ENCODE measurements at places on chromosomes 16 and 17.
A peak's percentile ranks its signal among the peaks of the same experiment; 100 is the strongest.

DNA sequence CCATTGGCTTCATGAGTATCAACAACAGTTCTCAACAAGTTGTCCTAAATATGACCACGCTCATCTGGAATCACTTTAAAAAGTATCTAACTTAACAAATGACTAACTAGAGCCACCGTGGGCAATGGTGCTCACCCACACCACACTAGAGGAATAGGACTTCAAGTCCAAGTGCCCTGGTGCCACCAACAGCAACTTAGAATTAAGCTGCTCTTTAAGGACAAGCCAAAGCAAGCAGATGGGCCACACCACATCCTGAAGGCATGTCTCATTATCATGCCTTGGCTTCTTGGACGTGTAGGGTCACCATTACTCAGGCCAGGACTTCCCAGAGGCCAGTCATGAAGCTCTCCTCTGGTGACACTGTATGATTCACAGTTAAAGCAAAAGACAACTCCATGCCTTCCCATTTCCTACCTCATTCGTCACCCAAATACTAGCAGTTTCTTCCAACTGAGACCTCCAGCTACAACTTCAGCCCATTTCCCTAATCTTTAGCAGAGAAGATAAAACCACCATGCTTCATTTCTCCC lies 9.4 kb upstream of the SLC6A4 start:
- no peak for DNase-seq

- DNase-seq, result no peak
These were observed 43.2 kb upstream of the DNAJA2 start for GRCh38 chr16:47016700-47017133.

DNA sequence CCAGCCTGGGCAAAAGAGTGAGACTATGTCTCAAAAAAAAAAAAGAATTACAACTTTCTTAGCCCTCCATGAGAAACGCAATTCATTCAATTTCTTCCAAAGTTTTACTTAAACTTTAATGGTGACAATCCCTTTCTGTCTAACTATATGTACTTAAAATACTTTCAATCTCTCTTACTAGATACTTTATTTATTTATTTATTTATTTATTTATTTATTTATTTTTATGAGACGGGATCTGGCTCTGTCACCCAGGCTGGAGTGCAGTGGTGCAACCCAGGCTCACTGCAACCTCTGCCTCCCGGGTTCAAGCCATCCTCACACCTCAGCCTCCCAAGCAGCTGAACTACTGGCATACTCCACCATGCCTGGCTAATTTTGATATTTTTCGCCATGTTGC lies 108.1 kb downstream of the SPAG9 start:
- DNase-seq, result no peak

GRCh38 chr17:3965118-3965800 lies 1.0 kb upstream of the ATP2A3 start:
- DNase-seq, result peak; percentile 42

DNA sequence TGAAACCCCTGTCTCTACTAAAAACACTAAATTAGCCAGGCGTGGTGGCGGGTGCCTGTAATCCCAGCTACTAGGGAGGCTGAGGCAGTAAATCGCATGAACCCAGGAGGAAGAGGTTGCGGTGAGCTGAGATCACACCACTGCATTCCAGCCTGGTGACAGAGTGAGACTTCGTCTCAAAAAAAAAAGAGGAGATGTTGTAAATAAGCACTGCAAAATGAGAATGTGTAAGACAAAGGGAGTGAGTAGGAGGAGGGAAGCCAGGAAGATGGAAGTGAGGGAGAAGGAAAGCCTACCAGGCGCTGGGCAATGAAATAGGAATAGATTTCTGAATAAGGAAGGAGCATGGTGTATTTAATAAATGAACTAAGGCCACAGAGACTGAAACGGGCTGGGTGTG lies 8.7 kb upstream of the PRPF8 start:
- DNase-seq, result no peak

GRCh38 chr16:28146536-28146935 lies 65.2 kb downstream of the XPO6 start:
- DNase-seq, result no peak

DNA sequence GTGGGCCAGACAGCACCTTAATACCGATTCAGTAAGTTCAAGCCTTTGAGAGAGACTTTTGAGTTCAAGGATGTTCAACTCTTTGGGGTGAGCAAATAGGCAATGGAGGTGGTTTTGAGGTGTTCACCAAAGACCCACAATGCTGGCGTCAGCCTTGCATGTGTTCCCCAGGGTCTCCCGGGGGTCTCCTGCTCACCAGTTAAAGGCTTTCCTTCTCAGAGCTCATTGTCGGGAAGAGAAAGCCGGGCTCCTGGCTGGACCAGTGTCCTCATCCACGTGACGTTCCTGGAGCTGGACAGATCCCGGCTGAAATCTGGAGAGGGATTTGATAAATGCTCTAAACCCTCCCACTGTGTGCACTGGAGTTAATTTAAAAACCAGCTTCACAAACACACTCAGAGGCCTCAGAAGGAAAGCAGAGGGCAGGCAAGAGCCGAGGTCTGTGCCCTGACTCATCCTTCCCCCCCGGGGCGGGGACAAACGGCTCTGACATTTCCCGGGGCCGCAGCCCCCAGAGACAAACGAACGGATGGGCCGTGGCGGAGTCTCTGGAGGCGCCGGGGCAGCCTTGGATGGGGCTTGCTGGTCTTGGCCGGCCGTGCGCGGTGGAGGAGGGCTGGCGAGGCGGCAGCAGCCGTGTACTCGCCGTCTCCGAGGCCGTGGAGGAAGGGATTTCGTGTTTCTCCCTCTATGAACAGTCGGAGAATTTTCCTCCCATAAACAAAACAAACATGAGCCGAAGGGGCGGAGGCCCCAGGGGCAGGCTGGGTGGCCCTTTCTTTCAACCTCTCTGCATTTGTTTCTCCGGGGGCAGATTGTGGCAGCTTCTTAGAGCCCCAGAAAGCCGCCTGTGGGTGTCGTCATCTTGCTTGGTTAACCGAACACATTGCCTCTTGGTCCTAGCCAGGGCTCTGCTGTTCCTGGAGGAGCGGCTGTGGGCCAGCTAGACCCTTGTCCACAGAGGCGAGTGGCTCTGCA lies 94.2 kb downstream of the NTN1 start:
- DNase-seq, result no peak

- no peak for DNase-seq
These were observed 65.7 kb upstream of the BCAR1 start for GRCh38 chr16:75317101-75317522.

- DNase-seq, result no peak
These were observed 123.6 kb downstream of the CDYL2 start for GRCh38 chr16:80680839-80681238.

GRCh38 chr17:77609553-77610517 lies 348.7 kb upstream of the TNRC6C start:
- DNase-seq, result peak; percentile 14

DNA sequence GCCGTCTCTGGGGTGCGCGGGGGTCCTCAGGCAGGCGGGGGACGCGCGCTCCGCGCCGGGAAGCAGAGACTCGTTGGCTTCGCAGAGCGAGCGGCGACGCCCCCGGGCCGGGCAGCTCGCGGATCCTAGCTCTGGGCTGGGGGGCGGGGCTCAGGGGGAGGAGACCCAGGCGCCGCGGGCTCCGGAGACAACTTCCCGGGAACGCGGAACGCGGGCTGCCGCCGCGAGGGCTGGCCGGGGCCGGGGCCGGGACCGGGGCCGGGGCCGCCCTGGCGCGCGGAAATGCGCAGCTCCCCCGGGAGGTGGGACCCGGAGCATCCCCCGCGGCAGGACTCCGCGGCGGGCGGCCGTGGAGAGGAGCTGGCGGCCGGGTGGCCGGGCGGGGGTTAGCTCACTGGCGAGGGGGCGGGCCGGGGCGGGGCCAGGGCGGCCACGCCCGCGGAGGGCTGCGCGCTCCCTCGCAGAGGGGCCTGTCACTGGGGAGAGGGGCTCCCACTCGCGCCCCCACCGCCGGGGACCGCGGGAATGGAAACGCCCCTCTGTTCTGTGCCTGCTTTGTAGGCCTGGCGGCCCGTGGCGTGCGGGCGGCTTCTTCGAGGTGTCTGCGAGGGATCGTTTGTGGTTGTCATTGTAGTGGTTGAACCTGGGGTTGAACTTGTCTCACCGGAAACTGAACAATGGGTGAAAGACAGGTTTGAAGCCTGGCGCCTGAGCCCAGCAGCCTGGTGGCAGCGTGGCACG lies at the start of gene GAS7:
Gene GAS7 (minus strand): TSS at position 98 of the 741 bp plus-strand sequence.
- DNase-seq, result no peak

DNA sequence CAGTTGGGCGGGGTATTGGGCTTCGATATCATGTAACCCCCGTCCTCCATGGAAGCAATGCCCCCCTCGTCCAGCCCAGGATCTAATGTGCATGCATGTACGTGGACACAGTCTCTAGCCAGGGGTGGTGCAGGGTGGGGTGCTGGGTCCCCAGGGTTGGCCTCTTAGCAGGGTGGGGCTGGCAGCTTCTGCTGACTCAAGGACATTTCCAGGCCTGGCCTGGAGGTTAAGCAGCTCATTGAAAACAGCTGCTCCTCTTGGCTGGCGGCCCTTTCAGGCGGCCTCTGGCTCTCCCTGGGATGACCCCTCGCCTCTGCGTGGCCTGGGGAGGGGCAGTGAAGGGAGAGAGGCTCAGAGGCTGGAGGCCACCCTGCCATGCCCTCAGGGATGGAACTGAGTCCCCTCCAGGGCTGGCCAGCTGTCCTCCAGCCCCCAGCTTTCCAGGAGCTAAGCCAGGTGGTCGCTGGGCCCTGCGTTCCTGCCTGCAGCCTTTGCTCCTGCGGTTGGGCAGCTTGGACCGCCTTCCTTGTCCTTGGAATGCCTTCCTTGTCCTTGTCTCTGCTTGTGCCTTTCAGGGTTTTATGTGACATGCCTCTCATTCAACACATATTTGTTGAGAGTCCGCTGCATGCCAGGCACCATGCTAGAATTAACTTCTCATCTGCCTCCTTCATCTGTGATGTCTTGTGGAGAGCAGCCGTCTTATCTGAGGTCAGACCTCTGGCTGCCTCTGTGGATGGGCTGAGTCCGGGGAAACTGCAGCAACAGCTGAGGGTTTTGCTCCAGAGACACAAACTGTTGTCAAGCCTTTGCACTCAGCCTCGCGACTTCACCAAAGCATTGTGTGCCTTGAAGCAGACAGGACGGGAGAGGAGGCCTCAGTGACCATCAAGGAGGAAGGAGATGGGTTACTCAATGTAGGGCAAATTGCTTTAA lies 26.6 kb downstream of the MRC2 start:
- no peak for DNase-seq

DNA sequence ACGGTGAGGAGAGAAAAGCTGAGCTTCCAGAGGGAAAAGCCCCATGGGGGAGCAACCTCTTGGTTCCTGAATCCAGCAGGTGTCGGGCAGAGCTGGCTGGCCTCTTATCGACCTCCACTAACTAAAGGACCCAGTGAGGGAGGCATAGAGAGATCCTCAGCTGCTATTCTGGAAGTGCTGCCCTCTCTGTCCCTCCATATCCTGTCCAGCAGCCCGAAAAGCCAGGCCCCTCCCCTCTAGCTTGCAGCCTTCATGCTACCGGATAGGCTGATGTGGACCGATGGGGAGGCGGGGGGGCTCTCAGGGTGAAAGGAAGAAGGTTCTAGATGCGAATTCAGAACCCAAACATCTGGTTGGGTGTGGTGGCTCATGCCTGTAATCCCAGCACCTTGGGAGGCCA lies 24.9 kb downstream of the MXRA7 start:
- DNase-seq, result no peak

DNA sequence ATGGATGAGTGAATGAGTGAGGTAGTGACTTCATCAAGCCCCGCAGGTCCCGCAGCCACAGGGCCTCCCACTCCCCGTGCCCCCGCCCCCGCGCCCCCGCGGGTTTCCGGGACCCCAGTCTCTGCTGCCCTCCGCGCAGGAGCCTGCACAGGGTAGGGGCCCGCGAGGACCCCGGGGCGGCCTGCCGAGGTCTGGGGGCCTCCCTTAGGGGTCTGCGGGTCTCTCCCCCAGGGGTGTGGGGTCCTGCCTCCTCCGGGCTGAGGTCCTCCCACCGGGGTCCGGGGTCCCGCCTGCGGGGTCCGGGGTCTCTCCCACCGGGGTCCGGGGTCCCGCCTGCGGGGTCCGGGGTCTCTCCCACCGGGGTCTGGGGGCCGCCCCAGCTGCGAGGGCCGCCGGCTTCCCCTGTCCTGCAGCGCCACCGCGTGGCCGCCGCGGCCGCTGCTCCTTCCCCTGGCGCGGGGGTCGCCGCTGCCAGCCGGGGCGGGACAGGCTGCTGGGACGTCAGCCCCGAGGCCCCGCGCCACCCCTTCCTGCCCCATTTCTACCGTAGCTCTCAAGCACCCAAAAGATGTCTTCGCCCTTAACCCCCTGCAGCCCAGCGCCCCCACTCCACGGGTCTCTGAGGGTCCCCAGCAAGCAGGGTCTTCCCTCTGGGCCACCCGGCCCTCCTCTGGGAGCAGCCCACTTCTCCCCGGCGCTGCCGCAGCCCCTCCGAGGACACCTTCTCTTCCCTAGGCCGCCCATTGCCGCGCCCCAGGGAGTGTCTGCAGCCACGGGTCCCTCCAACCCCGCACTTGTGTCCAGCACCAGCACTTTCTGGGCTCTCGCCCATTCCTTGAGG lies 10.4 kb upstream of the CHMP6 start:
- DNase-seq, result peak; percentile 24

- no peak for DNase-seq
These were observed 7.4 kb upstream of the TMEM220 start for GRCh38 chr17:10737168-10737622.

- DNase-seq, result no peak
These were observed 1.0 kb upstream of the SLC12A4 start for GRCh38 chr16:67969254-67970039.

DNA sequence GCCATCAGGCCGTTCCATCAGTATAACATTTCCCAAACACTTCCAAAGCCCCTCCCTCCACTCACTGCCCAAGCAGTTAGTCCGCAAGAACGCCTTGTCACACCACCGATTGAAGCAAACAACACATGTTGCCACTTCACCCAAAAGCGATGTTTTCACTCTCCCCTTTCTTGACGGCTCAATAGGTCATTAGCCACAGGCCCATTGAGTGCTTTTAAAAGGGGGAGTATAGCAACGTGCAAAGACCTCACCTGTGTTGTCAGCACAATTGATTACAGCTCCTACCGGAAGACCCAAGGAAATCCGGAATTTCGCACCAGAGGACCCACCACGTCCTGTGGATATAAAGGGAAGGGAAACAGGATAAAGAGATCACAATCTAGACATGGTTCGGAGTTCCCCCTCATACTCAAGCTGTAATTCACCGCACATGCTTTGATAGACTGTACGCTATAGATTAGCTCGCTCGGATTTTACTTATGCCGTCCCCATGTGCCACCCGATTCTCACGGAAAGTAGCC lies 690 bp downstream of the RPL23 start:
- no peak for DNase-seq

DNA sequence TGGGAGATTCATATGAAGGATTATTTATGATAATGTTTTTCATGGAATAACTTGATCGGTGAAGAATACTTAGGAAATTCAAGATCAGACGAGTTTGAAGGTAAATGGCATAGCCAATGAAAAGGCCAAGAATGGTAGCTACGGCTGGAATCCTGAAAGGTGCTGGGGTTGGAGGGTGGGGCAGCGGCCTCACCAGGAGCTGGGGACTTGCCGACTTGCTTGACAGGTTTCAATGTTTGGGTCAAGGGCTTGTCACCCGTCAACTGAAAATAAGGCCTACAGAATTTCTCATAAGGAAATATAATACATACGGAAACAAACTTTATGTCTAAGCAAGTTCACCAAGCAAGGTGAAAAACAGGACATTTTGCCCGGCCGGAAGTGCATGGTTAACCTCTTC lies 9.9 kb downstream of the CRYM start:
- DNase-seq, result no peak

All from activated T-helper 9 cell treated with anti-CD3 and anti-CD28 coated beads, Interleukin-2, amount 50 U/mL, for 16 hours (primary cell).